ENCODE measurements at places on chromosomes 1 and 21.

DNA sequence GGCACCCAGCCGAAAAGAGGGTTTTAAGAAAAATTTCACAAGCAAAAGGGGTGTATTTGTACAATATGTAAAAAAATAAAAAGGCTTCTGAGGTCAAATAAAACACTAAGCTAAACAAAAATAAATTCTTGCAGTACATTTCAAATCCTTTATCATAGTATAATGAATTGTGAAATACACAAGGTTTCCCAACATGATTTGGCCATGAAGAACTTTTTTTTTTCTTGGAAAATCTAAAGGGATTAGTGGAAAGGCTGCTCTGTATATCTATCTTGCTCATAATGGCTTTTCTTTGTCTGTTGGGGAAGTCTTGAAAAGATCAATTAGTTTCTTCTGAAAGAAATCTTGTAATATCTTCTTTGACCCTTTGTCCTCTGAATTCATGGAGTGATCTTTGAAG, 593.4 kb downstream of the PLPP3 start:
- DNase-seq, result no peak

GRCh38 chr1:151210830-151211229, 12.5 kb downstream of the PIP5K1A start:
- DNase-seq, result no peak

- no peak for DNase-seq
Observed at GRCh38 chr1:29119121-29119929, 4.4 kb downstream of the TMEM200B start.

DNA sequence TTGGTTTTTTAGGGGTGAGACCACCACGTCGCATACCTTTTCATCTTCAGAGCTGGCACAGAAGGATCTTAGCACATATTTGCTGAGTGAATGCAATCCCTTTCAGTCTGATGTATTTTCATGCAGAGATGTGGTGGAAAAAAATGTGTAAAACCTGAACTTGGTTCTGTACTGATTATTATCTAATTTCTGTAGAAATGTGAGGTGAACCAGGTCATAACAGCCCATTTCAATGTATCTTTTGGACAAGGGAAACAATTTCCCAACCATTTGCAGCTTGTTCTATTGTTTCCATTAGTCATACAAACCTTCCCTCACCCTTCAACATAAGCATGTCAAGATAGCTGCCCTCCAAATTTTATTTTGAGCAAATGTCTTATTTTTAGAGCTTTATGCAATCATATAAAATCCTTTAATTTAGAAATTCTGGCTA, 46.8 kb upstream of the RUNX1 start:
- peak; percentile 32 for DNase-seq

DNA sequence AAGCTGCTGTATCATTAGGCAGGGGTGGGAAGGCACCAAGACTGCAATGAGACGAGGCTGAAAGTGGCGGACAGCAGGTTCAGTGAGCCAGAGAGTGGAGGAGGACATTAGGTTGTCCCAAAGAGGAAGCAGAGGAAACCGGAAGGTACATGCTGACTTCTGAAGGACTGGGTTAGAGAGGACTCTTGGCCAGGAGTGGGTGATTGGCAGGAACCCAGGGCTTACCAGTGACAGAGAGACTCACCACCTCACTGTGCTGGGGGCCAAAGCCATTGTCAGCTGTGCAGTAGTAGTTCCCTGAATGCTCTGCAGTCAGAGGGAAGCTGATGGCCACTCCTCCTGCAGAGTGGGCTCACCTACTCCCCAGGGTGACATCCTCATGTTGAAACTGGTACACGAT, 41.9 kb upstream of the FCRL4 start:
- DNase-seq, result no peak

- DNase-seq, result no peak
Observed at GRCh38 chr1:41319106-41319755, 42.0 kb upstream of the FOXO6 start.

DNA sequence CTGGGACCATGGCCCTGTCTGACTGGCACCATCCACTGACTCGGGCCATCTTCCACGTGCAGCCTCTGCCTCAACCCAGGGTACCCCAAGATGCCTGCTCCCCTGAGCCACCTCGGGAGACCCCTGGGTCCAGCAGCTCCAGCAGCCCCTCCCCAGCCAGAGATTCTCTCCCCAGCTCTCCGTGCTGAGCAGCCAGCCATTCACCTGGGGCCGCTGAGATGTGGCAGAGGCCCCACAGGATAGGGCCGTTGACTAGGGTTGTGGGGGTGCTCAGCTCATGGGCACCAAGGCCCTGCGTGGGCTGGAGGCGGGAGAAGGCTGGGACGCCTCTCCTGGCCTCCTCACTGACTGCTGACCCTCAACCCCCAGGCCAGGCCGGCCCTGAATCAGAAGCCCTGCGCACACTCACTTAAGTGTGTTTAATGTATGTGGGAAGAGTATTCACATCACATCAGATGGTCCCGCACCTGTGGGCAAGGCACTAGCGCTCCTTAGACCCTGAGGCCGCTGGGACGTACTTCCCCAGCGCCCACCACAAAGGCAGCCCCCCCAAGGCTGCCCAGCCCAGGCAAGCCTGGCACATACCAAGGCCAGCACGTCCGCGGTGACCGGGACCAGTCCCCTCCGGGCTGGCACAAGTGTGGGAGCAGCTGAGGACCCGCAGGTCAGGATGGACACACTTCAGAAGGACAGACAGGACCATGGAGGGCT, 27.8 kb downstream of the SLC19A1 start:
- no peak for DNase-seq
